ENCODE measurements at places on chromosomes 1 and 21.

DNA sequence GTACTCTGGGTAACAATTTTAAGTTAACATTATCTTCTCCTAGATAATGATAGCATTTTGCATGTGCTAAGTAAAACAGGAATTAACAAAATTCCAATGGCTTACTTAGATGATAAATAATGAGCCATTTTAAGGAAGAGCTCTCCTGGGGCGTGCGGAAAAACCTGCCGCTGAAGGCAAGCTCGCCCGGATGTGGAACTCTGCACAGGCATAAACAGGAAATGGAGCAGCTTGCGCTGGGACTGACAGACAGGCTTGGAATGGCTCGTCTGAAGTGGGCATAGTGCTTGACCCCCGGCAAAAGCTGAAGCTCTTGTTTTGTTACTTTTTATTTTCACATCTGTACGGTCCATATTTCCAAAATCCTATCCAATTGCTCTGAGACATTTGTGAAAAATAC lies 169.2 kb downstream of the ZNF281 start:
- no peak for DNase-seq

- no peak for DNase-seq
Measured at GRCh38 chr1:59596432-59596831, 218.3 kb upstream of the HOOK1 start.

DNA sequence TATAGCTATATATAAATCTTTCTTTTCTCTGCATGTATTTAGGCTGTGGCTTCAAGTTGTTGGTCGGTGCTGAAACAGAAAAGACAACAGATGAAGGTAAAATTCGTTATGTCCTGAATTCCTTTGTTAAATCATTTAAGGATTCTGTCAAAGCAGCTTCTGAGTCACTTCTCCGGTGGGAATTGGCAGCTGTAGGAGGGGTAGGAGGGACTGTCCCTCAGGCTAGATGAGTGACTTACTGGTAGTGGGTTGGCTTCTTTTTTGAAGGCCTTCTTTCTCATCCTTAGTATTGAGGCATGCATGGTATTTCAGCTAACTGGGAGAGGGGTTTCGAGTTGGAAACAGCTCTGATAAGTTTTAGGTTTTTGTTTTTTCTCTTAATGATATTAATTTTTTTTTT lies 22.1 kb upstream of the NEXN start:
- DNase-seq, result no peak

DNA sequence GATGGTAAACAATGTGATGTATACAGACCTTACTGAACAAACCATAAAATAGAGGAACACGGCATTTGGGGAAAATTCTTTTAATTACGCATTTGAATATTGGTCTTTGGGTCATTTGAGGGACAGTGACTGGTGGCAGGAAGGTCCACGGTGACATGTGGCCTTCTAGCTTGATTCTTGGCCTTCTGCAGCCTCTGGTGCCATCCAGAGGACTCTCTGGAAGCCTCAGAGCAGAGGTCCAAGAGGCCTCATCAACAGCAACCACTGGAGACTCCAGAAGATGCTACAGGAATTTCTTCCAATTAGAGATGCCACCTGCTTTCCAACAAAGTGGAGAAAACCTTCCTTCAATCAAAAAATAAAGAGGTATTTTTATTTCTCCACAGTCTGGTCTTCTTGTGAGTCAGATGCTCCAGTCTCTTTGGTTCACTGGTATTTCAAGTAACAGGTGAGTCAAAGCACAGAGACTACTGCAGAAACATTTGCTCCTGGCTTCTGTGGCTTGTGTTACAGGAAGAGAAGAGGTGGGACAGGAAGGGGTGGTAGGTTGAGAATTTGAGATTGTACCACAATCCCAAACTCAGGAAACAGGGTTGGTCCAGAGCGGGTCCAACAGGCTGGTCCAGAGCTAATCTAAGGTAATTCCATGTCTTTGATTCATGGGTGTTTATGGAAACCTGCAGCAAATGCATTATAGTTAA lies 2.7 kb upstream of the F5 start:
- DNase-seq, result no peak

GRCh38 chr1:20322825-20323612 lies 32.3 kb downstream of the VWA5B1 start:
- DNase-seq, result no peak

- DNase-seq, result no peak
Measured at GRCh38 chr1:26089125-26089524, 21.7 kb upstream of the TRIM63 start.

GRCh38 chr1:6424000-6424565 lies 493 bp upstream of the ESPN start:
- DNase-seq, result no peak

- DNase-seq, result no peak
Measured at GRCh38 chr1:176499671-176500070, 36.7 kb downstream of the PAPPA2 start.

All from stimulated activated CD8-positive, alpha-beta memory T cell treated with anti-CD3 and anti-CD28 coated beads, Interleukin-7, amount 100 ng/mL, for 1 hour (primary cell).